Mammary epithelial cell (primary cell): ENCODE measurements at places on chromosomes 3 and 15.
A peak's percentile ranks its signal among the peaks of the same experiment; 100 is the strongest.

- DNase-seq: no peak
These were observed 93.8 kb downstream of the FHIT start for GRCh38 chr3:61157414-61157813.

- no peak for DNase-seq
These were observed 294.1 kb downstream of the NTRK3 start for GRCh38 chr15:87962428-87962827.

DNA sequence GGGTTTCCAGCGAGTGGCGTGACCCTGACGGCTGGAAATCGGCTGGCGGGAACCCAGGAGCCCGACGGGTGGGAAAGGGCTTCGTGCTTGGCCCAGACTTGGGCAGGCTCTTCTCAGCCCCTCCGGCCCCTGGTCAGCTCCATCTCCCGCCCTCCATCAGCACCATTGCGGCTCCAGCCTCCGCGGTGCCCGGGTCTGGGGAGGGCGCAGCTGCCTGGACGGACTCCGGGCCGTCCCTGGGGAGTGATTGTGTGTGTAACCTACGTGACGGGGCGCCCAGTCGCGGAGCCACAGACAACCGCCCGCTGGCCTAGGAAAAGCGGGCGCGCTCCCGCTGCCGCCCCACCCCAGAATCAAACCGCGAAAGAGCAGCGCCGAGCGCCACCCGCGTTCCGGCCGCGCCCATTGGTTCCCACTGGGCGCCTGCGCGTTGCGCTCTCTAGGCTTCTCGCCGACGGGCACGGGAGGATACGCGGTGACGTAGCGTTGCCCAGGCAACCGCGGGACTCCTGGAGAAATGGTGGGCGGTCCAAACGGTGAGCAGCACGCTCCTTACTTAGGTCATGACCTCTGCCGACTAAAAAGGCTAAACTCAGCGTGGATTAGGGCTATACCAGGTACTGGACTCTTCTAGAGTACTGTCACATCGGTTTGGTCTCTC, at the start of gene CFAP20DC:
Gene CFAP20DC (minus strand): TSS at position 355 of the 661 bp plus-strand sequence. CDS start 394 bp downstream, outside the sequence.
- DNase-seq: peak; percentile 96

- DNase-seq: peak; percentile 4
These were observed 11.4 kb downstream of the DET1 start for GRCh38 chr15:88535100-88535499.

- DNase-seq: no peak
These were observed 20.2 kb upstream of the UTS2B start for GRCh38 chr3:191350396-191351090.

DNA sequence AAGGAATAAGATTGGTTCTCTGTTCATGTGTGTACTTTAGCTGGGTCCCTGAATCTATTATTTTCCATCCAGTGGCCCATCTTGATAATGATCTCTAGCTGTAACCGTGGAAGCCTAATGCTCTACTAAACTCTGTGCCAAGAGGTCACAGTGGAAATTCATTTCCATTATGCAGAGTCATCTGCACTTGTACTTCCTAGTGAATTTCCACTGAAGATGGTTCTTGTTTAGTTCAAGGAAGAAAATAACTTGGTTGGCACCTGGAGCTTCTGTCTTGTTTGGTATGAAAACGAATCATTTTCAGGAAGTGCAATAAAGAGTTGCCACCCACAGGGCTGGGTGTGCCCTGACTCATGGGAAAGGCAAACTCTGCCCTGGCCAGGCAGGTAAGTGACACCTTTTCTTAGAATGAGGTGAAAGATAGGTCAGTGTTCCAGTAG, 10.3 kb downstream of the LPP start:
- DNase-seq: peak; percentile 65

DNA sequence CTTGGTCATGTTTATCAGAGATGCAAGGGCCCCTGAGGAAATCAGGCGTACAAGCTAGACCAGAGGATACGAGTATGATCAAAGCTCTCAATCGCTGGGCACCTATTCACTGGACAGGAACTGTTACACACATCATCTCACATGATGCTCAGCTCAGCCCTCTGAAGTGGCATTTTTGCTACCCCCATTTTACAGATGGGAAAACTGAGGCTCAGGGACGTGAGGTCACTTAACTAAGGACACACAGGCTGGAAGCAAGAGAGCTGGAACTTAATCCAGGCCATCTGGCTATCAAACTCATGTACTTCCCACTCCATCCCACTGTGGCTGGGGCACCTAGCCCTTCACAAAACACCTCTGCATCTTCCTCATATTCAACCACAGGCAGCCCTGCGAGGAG, 72.9 kb upstream of the SLC6A1 start:
- DNase-seq: no peak
